Jurkat, Clone E6-1 (cell line): ENCODE measurements at places on chromosomes 13 and 19.

- DNase-seq: no peak
Measured at GRCh38 chr13:59305896-59306295, 857.8 kb downstream of the DIAPH3 start.

DNA sequence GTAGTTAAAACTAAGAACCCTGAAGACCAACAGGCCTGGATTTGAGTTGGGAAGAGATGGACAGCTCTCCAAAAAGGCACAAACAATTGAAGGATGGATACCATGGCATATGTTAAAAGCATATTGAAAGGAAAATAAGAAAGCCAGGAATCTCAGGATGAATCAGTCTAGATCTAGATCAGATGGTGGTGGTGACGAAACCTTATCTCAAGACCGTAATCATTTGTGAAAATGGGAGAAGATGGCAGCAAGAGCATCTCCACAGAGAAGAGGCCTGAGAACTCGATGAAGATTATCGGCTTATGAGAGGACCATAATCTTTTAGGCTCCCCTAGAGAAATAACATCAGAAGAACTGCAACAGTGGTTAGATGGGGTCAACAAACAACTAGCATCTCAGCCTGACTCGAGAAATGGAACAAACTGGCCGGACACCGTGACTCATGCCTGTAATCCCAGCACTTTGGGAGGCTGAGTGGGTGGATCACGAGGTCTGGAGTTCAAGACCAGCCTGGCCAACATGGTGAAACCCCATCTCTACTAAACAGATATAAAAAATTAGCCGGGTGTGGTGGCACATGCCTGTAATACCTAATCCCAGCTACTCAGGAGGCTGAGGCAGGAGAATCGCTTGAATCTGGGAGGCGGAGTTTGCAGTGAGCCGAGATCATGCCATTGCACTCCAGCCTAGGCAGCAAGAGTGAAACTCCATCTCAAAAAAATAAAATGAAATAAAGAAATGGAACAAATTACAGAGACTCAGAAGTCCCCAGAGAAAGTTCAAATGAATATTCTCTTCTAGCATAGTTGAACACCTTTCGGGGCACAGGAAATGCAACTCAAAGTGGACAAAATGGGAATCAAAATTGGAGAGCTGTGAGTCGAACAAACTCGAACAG is 47.6 kb downstream of the FOXO1 start:
- no peak for DNase-seq

DNA sequence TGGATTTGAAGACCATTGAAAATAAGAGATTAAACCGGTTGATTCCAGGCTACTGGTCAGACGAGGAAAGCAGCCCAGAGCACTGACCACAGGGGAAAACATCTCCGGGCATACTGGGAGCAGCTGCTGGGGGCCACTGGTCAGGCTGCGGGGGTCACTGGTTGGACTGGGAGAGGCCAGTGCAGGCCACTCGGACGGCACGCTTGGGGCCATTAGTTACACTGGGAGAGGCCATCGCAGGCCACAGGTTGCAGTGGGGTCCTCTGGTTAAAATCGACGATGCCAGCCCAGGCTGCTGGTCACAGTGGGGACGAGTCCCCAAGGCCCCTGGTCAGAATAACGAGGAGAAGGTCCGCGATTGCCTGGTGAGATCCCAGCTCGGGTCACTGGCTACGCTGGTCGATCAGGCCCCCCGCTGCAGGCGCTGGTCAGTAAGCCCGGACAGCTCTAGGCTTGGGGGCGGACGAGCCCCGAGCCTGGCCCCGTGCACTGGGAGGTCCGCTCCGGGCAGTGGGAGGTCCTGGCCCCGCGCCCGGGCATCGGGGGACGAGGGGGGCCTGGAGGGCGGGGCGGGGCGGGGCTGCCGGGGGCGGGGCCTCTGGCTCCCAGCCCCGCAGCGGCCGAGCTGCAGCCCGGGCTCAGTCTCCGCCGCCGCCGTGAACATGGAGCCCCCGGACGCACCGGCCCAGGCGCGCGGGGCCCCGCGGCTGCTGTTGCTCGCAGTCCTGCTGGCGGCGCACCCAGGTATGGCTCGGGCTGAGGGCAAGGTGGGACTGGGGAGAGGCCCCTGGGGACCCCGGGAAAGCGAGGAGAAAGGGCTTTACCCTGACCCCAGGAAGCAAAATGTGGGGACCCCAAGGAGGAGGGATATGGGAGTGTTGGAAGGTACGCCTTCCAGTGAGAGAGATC is at the start of gene BCAM:
BCAM (plus strand) TSS at position 641 of the 909 bp plus-strand sequence; CDS start at position 663, 22 bp downstream.
- DNase-seq: no peak

DNA sequence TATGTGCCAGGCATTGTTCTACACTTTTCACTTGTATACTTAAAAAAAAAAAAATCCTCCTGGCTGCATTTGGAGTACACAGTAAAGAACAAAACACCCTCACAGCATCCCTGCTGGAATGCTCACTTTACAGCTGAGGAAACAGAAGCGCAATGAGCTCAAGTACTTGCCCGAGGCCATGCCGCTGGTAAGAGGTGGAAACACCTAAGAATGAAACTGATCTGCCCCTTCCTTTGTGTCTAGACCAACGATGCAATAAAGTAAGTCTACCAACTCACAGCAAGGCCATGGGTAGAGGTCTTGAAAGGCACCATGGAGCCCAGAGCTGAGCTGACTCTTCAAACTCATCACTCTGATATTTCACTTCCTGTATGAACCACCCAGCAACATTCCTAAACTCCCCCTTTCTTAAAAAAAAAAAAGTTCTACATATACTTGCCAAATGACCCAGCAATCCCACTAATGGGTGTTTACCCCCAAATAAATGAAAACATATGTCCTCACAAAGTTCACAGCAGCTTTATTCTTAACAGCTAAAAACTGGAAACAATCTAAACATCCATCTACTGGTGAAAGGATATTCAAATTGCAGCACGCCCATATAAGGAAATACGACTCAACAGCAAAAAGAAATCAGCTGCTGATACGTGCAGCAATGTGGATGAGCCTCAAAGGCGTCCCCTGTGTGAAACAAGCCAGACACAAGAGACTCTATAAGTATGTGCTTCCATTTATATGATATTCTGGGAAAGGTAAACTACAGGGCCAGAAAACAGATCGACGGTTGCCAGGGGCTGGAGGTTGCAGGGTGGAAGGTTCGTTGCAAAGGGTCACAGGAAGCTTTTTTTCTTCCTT is 236.6 kb upstream of the MAB21L1 start:
- DNase-seq: no peak

- no peak for DNase-seq
Measured at GRCh38 chr13:31224174-31224669, 24.4 kb downstream of the B3GLCT start.

DNA sequence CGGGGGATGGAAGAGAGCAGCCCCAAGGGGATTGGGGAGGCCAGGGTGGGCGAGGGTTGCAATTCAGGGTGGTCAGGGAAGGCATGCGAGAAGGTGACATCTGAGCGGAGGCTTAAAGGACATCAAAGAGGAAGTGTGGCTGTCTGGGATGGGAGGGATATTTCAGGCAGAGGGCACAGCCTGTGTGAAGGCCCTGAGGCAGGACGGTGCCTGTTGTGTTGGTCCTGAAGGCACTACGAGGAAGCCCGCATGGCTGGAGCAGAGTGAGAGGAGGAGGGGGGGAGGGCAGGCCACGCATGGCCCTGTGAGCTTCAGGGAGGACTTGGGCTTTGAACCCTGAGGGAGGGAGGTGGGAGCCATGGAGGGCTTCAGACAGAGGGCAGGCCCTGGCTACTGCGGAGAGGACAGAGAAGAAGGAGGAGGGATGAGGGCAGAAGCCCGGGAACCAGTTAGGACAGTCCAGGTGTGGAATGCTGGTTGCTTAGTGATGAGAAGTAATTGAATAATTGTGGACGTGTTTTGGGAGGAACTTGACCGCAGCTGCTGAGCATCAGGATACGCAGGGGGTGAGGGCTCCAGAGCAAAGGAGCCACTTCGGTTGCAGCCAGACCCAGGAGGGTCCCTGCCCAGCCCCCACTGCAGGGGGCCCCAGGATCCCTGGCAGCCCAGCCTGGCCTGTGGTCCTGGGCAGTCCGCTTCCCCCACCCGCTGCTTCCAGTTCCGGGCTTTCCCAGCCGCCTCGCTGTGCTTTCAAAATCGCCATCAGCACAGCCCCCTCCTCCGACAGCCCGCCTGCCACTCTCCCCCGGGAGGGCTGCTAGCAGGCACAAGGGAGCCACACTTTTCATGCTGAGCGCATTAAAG is 6.2 kb downstream of the TLE6 start:
- DNase-seq: no peak

DNA sequence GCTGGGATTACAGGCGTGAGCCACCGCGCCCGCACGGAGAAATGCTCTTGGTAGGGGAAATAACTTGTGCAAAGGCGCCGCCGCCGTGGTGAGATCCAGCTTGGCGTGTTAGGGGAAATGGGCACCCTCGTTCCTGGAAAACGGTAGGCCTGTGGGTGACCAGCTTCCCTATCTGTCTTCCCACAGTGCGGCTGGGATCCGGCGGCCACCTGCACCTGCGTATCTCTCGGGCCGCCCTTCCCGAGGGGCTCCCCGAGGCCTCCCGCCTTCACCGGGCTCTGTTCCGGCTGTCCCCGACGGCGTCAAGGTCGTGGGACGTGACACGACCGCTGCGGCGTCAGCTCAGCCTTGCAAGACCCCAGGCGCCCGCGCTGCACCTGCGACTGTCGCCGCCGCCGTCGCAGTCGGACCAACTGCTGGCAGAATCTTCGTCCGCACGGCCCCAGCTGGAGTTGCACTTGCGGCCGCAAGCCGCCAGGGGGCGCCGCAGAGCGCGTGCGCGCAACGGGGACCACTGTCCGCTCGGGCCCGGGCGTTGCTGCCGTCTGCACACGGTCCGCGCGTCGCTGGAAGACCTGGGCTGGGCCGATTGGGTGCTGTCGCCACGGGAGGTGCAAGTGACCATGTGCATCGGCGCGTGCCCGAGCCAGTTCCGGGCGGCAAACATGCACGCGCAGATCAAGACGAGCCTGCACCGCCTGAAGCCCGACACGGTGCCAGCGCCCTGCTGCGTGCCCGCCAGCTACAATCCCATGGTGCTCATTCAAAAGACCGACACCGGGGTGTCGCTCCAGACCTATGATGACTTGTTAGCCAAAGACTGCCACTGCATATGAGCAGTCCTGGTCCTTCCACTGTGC is 2.4 kb downstream of the GDF15 start:
- peak; percentile 48 for DNase-seq

DNA sequence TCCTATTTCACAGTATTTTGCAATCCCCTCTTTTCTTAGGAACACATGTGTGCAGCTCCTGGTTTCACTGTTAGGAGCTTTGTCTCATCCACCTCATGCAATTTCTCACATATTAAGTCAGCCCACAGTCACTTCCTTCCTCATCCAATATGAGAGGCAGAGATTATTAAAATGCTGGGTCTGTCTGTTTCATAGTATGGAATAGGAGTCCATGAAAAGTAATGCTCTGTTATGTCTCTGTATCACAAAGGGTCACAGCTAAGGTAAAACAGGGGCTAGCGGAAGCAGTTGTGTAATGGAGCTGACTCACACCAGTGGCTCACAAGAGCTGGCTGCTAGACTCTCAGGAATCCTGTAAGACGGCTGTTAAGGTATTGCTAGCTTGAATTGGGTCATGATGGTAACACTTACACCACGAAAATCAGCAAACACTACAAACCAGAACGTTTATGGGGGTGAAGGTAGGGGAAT is 216.5 kb downstream of the EFNB2 start:
- no peak for DNase-seq

GRCh38 chr13:33110386-33110712 is 94.1 kb downstream of the KL start:
- no peak for DNase-seq

GRCh38 chr19:15237759-15238638 is 5.8 kb upstream of the EPHX3 start:
- DNase-seq: no peak

DNA sequence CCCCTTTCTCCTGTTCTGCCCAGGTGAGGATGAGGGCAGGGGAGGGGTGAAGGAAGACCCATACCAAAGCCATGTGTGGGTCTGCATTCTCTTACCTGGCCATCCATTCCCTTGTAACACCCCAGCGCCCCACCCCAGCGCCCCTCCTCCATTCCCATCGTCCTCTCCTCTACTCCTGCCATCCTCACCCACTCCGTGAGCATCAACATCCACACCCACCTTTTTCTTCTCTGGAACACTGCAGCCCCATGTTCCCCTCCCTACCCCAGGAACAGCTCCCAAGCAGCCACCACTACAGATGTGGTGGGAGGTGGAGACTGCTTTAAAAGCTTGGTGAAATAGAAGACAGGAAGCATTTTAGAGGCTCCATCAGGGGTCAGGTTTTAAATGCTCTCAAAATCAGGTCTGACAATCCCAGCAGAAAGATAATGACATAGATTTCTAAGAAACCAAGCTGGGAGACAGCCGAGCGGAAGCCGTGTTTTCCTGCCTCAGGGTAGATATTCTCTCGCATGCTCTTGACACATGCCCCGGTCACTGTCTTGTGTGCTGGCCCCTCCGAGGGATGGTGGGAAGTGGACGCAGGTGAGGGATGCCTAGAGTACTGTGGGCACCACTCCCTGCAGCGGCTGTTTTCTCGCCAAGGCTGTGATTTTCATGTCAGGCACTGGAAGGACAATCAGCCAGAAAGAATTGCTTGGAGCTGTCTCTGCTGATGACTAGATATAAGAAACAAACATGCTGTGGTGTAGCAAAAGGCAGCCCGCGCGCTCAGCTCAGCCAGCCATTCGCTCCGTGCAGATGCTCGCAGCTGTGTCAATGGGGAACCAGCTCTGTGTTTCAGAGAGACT is 9.8 kb downstream of the MEDAG start:
- no peak for DNase-seq

DNA sequence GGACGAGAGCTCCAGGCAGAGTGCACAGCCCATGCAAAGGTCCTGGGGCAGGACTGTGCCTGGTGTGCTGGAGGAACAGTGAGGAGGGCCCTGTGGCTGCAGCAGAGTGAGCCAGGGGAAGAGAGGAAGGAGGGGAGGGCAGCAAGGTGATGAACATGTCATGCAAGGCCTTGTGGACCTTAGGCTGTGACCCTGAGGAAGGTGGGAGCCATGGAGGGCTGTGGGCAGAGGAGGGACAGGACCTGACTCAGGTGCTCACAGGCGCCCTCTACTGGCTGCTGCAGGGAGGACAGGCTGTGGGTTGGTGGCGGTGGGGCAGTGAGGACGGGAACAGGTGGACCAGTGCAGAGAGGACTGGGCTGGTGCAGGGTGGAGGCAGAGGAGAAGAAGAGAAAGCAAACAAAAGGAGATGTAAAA is 170.3 kb downstream of the PTPRS start:
- DNase-seq: no peak

GRCh38 chr19:34475026-34475974 is 6.3 kb upstream of the WTIP start:
- peak; percentile 37 for DNase-seq

GRCh38 chr19:54191811-54192453 is 824 bp downstream of the TSEN34 start:
- DNase-seq: no peak

GRCh38 chr13:97586941-97587340 is 153.0 kb downstream of the RAP2A start:
- no peak for DNase-seq

GRCh38 chr19:40035996-40036395 is 20.0 kb downstream of the ZNF780B start:
- DNase-seq: no peak

DNA sequence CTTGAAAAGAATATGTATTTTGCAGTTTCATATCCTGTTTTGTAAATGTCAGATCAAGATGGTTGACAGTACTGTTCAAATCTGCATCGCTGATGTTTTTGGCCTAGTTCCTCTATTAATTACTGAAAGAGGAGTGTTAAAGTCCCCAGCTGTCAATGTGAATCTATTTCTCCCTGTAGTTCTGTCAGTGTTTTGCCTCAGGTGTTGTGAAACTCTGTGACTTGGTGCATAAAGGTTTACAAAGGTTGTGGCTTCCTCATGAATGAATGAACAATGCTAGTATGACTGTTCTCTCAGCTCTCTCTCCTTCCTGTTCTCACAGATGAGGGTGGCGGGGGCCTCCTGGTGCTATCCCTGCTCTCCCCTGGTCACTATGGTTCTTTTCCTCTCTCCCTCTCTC is 142.4 kb downstream of the MYCBP2 start:
- DNase-seq: no peak
